ENCODE measurements at places on chromosomes 12 and 14.

DNA sequence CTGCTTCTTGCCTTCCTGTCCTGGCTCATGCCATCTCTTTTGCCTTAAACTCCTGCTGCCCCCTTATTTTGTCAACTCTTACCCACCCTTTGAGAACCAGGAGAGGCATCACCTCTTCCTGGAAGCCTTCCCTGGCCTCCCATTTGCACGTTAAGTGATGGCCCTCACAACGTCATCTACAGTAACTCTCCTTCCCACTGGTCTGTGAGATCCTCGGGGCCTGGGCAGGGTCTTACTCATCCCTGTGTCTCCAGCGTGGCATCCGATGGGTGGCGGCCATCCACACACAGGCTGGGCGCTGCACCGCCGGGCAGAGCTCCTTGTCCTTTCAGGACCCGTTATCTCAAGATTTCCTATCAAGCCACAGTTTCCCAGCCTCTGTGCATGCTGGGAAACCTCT is 16.8 kb upstream of the CACNA2D4 start:
- DNase-seq = no peak

DNA sequence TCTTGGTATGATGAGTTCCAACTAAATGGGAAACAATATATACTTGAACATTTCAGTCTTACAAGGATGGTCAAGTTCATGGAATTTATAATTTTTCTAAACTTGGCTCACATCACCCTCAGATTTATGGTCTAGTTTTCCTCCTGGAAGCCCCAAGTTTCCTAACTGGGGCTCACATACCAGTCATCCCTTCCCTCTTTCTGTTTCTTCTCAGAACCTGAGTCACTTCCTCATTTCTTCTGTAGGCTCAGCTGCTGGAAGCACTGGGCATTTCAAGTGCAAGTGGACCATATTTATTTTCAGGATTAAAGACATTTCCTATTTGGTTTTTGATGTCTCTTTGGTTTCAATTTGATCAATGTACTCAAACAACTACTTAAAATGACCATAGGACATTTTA is 55.4 kb downstream of the GRIP1 start:
- no peak for DNase-seq

- DNase-seq = no peak
Observed at GRCh38 chr14:50961605-50962221, 17.4 kb upstream of the PYGL start.

GRCh38 chr12:7695237-7695560 is 376 bp downstream of the GDF3 start:
- DNase-seq = no peak

DNA sequence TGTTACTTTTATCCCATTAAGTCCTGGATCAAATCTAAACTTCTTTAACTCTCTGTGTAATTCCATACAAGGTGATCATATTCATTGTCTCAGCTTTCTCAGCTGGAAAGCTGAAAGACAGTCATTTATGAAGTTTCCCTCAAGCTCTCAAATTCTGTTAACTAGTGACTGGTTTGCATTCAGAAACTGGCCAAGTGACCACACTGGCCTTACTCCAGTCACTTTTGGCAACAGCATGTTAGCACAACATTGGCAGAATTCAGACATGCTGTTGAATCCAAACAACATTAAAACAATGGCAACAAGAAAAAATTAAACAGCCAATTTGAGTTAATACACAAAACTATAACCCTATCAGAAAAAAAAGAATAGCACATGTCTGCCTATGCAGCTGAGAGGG is 343.3 kb downstream of the MDGA2 start:
- DNase-seq = no peak

GRCh38 chr12:19909418-19909817 is 458.9 kb upstream of the PDE3A start:
- DNase-seq = no peak
